ENCODE measurements at places on chromosomes 6 and 20.

DNA sequence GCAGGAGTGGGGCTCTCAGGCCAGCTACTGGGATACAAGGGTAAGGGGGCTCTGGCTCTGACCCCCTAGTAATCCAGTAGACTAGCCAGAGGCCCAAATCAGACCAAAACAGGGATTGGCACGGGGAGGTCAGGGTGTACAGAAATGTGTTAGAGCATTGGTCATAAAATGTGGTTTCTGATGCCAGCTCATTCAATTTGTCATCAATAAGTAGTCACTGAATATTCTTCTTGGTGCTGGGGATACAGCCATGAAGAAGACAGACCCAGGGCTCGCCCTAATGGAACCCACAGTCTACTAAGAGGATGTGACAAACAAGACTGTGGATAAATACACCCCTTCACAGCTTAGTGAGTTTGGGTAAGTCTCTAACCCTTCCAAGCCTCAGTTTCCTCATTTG is 11.1 kb downstream of the MAP1LC3A start:
- no peak for DNase-seq

GRCh38 chr6:160462551-160463109 is 114.5 kb downstream of the SLC22A3 start:
- DNase-seq = peak; percentile 33

GRCh38 chr20:34842143-34842542 is 16.7 kb upstream of the NCOA6 start:
- no peak for DNase-seq

DNA sequence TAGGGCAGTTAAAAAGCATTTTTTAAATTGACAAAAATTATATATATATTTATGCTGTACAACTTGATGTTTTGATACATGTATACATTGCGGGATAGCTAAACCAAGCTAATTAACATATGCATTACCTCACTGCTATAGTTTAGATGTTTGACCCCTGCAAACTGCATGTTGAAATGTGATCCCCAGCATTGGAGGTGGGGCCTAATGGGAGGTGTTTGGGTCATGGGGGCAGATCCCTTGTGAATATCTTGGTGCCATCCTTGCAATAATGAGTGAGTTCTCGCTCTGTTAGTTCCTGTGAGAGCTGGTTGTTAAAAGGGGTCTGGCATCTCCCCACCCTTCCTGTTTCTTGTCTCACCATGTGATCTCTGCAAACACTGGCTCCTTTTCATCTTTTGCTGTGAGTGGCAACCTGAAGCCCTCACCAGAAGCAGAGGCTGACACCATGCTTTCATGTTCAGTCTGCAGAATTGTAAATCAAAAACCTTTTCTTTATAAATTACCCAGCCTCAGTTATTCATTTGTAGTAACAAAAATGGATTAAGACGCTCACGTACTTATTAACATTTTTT is 111.8 kb downstream of the MCHR2 start:
- no peak for DNase-seq

DNA sequence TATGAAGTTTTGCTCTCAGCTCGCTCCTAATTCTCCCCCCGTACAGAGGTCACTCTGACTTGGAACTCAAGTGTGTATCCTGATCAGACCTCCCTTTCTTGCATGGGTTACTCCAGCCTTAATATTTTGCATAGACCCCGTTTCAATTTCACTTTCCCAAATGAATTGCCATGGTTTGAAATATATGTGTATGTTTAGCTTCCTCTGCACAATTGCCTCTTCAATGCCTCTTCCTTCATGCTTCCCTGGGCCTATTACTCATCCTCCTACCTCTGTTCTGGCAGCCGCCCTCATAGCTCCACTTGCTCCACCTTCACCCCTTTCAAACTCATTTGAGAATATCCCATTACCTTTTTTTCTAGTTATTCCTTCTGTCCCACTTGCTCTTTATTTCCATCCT is 90.0 kb upstream of the SAMD5 start:
- DNase-seq = no peak

DNA sequence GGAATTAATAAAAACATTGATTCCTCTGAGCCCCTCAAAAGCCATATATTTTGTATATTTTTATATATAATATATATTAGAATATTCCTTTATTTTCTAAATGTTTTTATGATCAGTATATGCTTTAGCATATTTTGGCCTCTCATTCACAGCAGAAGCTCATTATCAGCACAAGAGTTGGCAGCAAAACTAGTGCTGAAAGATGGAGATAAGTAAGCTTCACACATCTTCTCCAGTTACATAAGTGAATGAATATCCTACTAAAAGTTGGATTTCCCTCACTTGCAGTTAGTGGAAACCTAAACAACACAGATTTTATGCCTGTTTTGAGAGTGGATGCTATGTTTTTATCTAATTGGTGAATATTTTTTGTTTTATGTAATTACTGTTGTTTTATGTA is 1303.8 kb upstream of the ADGRB3 start:
- no peak for DNase-seq

- no peak for DNase-seq
Observed at GRCh38 chr20:38275815-38276550, 15.4 kb upstream of the KIAA1755 start.

DNA sequence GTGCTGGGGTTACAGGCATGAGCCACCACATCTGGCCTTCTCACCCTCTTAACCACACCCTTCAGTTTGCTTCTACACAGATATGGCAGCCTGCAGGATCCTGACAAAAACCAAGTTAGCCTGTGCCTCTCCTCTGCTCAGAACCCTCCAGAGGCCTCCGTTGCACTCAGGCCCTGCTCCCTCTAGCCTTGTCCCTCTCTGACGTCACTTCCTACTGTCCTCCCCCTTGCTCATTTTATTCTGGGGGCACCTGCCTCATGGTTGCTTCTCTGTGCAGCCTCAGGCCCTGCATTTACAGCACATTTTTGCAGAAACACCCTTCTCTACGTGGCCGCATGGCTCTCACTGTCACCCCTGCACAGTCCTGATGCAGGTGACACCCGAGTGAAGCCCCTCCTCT is 105.6 kb downstream of the CDC5L start:
- DNase-seq = no peak

DNA sequence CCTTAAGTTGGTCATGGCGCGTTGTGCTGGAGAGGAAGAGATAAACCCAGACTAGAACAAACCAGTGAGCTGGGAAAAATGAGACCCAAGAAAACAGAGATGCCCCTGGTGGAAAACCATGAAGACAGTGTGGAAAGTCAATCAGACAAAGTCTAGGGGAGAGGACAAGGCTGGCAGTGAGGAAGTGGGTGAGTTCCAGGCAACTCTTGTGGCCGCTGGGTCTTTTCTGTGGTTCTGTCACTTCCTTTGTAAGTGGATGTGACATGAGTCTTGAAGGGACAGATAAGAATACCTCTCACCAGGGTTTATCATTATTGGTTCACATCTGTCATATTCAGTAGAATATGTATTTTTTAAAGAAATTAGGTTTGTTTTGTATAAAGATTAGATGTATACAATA is 738.4 kb downstream of the DHX35 start:
- DNase-seq = no peak

GRCh38 chr6:34202329-34203201 is 34.1 kb upstream of the HMGA1 start:
- DNase-seq = no peak

DNA sequence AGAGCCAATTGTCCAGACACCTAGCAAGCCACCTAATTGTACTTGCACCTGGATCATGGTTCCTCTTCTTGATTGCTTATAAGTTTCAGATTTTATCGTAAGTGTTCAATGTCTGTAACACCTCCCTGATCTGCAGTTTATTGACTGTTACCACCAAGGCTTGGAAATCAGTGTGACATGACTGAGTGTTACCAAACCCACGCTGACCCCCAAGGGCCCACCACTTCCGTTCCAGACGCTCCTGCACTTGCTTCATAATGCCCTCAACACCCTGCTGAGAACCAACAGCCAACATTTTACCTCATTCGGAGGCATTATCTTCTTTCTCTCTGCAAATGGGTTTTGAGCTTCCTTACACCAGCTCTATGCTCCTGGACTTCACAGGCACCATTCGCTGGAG is 6.3 kb downstream of the CCR6 start:
- DNase-seq = no peak

GRCh38 chr6:72406517-72406916 is 215.3 kb upstream of the KCNQ5 start:
- DNase-seq = no peak

DNA sequence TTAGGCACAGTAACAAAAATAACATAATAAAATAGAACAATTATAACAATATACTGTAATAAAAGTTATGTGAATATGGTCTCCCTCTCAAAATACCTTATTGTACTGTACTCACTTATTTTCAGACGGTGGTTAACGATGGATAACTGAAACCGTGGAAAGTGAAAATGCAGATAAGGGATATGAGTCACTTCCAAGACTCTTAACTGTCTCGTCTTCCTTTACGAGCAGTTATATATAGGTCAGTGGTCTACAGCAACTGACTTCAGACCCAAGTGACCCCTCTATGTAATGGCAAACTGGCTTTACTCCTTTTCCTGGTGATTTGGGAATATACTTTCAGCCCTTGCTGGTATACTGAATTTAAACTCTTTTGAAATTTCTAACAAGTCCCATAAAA is 261.4 kb downstream of the SLC35F1 start:
- no peak for DNase-seq

GRCh38 chr20:41242807-41243206 is 74.7 kb downstream of the ZHX3 start:
- no peak for DNase-seq

GRCh38 chr20:57582029-57582378 is 21.1 kb downstream of the PCK1 start:
- DNase-seq = no peak

- DNase-seq = no peak
Observed at GRCh38 chr20:50341880-50342637, 151.4 kb downstream of the CEBPB start.

Data from activated T-helper 1 cell treated with anti-CD3 and anti-CD28 coated beads, Interleukin-2, amount 50 U/mL, for 16 hours (primary cell).